ENCODE measurements at places on chromosomes 3 and 15.

- no peak for DNase-seq
These were observed 223.3 kb downstream of the UACA start for GRCh38 chr15:70539912-70540530.

GRCh38 chr15:98003996-98004395, 43.5 kb downstream of the ARRDC4 start:
- peak; percentile 91 for DNase-seq

- DNase-seq, result no peak
These were observed 33.2 kb downstream of the MYO5C start for GRCh38 chr15:52262364-52262763.

DNA sequence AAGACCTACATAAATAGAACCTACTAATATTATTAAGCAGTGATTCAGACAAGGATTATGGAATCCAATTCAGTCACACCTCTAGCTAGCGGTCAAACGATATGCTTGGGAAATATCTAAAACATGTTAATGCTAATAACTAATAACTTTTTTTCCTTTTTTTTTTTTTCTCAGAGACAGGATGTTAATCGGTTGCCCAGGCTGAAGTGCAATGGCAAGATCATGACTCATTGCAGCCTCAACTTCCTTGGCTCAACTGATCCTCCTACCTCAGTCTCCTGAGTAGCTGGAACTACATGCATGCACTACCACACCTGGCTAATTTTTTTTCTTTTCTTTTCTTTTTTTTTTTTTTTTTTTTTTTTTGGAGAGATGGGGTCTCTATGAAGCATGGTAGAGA, 124.1 kb downstream of the NR2E3 start:
- peak; percentile 26 for DNase-seq

- no peak for DNase-seq
These were observed 42.9 kb upstream of the ARPP21 start for GRCh38 chr3:35596335-35596995.

DNA sequence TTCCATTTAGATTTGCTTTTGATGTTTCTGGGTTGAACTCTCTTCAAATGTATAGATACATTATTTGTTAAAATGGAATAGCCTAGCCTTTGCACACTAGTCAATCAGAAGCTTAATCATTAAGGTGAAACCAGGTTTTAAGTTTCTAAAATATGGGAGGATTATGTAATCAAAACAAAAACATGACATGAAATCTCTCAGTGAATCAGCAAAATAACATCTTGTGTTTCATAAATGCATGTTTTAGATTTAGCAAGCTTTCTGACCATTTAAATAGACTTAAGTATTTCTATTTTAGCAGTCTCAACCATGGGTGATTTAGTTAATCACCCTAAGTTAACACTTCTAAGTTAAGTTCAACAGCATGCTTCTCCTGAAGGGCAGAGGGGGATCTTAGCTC, 11.3 kb downstream of the GTF2E1 start:
- DNase-seq, result no peak

DNA sequence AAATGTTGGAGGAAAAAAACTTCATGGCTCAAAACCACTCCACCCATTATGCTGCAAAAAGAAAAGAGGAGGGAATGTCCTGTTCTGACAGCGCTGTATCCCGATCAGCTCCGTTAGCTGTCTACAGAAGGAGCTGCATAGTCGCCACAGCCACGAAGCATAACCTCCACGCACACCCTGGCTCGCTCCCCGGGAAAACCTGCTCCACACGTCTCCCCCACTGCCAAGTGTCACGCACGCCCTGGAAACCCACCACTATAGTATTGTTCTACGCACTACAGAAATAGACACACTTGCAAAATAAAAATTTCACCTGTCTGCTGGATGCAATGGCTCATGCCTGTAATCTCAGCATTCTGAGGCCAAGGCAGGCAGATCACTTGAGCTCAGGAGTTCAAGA, 55.8 kb downstream of the TBC1D2B start:
- no peak for DNase-seq

DNA sequence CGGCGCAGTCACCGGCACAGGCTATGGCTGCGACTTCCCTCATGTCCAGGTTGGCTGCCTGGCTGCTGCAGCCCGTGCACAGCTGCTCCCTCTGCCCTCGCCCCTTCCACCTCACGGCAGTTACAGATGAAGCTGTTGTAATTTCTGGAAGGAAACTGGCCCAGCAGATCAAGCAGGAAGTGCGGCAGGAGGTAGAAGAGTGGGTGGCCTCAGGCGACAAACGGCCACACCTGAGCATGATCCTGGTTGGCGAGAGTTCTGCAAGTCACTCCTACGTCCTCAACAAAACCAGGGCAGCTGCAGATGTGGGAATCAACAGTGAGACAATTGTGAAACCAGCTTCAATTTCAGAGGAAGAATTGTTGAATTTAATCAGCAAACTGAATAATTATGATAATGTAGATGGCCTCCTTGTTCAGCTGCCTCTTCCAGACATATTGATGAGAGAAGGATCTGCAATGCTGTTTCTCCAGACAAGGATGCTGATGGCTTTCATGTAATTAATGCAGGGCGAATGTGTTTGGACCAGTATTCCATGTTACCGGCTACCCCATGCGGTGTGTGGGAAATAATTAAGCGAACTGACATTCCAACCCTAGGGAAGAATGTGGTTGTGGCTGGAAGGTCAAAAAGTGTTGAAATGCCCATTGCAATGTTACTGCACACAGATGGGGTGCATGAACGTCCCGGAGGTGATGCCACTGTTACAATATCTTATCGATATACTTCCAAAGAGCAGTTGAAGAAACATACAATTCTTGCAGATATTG, 13.2 kb upstream of the GNB4 start:
- DNase-seq, result no peak

GRCh38 chr15:28937271-28937670, 51.5 kb downstream of the APBA2 start:
- DNase-seq, result no peak

DNA sequence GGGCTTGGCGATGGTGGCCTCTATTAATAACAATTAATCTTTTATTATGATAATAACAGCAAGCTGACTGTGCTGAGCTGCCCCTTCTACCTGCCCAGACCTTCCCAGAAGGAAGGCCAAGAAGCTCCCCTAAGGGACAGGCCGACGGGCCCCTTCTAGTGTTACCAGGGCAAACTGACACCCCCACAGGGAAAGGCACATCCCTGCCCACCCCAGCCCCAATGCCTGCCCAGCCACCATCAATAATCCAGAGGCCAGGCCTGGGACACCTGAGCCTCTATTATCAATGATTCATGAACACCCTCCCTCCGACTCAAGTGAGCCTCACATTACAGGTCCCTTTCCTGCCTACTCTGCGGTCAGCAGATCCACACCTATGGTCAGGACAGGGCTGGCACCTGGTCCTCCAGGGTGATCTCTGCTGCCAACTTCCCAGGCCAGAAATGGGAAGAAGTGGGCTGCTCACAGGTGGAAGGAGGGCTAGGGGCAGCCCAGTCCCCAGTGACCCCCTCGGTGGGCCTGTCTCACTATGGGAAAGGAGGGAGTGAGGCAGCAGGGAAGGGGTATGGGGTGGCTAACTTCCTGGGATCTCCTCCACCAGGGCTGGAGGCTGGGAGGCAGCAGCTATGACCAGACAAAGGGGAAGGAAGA, 1.8 kb downstream of the TWF2 start:
- DNase-seq, result no peak

- no peak for DNase-seq
These were observed 8.2 kb upstream of the BCL6 start for GRCh38 chr3:187753516-187753915.

GRCh38 chr3:124056846-124057245, 64.9 kb upstream of the ROPN1 start:
- DNase-seq, result no peak

DNA sequence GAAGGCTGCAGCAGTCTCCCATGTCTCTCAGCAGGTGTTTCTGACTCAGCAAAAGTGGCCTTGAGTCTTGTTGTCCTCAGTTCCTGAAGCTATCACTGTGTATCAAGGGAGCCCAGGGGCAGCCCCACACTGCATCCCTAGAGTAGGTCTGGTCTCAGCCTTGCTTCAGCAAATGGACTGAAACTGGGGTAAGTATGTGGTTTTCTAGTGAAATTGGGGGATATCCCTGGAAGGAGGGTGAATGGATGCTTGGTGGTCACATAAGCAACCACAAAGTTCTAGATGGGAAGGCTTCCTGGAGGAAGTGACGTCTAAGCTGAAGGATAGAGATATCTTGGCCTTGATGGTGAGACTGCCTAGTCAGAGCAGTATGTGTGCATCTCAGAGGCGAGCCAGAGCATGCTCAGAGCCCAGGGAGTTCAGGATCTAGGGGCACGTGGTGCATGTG, 38.4 kb downstream of the TMEM158 start:
- DNase-seq, result peak; percentile 78

- no peak for DNase-seq
These were observed 33.5 kb downstream of the FAM174B start for GRCh38 chr15:92621972-92622533.

- DNase-seq, result peak; percentile 47
These were observed 32.2 kb downstream of the GPR176 start for GRCh38 chr15:39887832-39888231.

GRCh38 chr15:36358523-36358922, 220.9 kb upstream of the CDIN1 start:
- no peak for DNase-seq

GRCh38 chr15:34341381-34342212, 1.3 kb downstream of the NOP10 start:
- no peak for DNase-seq

GRCh38 chr3:130354430-130354829, 9.0 kb downstream of the COL6A5 start:
- DNase-seq, result peak; percentile 1

- no peak for DNase-seq
These were observed 266.2 kb upstream of the ROPN1 start for GRCh38 chr3:124258057-124258500.

DNA sequence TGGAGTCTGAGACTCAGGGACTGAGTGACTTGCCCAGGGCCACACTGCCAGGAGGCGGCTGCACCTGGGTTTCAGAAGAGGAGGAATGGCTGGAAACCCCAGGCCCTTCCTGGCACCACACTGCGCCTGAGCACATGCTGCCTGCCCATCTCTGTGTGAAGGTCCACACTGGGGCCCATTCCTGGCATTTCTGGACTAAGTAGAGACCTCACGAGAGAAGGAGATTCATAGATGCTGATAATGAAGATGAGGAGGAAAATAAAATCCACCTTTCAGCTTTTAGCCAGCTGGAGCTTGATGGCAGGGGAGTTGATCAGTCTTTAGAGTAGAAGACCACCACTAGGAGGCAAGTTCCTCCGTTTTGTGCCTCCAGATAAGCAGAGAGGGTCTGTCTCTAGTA, 40.2 kb upstream of the TF start:
- DNase-seq, result no peak

- no peak for DNase-seq
These were observed 47.0 kb downstream of the MAP2K1 start for GRCh38 chr15:66433726-66434125.

DNA sequence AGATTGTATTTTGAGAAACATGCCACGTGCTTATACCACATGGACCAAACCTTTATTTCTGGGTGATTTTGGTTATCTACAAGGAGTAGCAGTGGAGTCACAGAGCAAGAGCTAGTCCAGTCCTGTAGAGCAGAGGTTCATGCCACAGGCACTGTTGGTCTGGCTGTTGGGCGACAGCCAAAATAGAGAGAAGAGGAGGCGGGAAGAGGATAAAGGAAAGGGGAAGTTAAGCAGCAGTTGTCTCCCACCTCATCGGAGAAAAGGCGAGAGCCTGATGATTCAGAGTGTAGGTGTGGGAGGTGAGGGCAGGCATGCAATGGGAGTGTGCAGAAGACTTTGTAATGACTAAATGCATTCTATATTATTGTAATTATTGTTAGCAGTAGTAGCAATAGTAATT, 237.5 kb upstream of the ROPN1 start:
- peak; percentile 40 for DNase-seq

All from foreskin keratinocyte (primary cell).